Colonic mucosa (tissue), 4 donors: ENCODE measurements at places on chromosomes 2 and 18. TPM values are rescaled to one million over a fixed set of nuclear protein-coding genes. Genes with fewer than 3 reads are reported as not detected.

CXCR4 gene
- total RNA-seq = 10.5 TPM

DNA sequence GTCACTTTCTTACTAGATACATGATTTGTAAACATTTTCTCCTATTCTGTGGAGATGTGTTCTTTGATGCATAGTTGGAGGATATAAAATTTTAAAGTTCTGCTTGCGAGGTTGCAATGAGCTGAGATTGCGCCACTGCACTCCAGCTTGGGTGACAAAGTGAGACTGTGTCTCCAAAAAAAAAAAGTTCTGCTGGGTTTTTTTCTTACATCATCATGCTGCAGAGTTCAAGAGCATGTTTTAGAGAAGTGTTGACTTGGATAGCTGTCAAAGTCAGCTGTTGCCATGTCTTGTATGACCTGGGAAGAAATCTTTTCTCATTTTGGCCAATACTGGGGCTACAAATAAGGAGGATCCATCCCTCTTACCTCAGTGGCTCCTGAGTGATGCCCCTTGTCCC lies 71.3 kb downstream of the UGGT1 start:
- DNase-seq = no peak

DNA sequence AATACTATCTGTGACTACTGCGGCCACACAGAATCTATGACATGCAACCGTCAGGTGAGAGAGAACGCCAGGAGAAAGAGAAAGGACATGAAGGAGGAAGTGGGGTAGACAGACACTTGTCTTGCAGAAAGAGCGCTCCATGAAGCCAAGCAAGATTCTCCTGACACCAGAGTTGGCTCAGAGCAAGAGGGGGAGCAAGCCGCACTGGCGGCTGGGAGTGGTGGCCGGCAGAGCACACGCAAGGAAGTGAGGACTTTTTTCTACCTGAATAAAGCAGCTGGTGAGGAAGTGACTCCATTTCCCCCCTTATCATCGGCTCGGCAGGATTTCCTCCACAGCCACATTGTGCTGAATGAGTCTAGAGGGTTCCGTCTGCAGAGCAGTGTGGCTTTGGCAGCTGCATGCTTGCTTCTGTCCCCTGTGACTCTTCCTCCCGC lies 181.6 kb downstream of the BCL2 start:
- no peak for DNase-seq

SMYD1 gene
- not detected for total RNA-seq

- no peak for DNase-seq
Observed at GRCh38 chr2:207274530-207275189, 108.9 kb upstream of the KLF7 start.

- DNase-seq = no peak
Observed at GRCh38 chr2:60486551-60486950, 66.9 kb downstream of the BCL11A start.

GRCh38 chr2:129117434-129117833 lies 798.8 kb upstream of the HS6ST1 start:
- no peak for DNase-seq

- DNase-seq = no peak
Observed at GRCh38 chr2:111094691-111095090, 26.0 kb upstream of the BCL2L11 start.

DNA sequence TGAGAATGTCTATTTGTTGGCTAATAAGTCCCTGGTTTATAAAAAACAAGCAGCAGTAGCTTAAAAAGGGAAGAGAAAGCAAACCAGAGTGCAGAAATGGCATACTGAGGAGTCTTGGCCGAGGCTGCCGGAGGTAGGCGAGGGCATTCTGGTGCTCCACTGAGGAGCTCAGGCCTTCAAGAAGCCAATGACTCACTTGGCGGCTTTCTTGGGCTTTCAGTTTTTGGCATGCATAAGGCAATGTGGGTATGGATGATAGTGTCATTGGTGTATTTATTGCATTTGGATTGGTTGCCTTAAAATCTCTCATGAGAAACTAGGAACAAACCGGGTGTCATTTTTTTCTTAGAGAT lies 119.6 kb upstream of the ARL5A start:
- no peak for DNase-seq

KRTCAP3 gene
- total RNA-seq = 91.8 TPM

MROH2A gene
- not detected for total RNA-seq

DNA sequence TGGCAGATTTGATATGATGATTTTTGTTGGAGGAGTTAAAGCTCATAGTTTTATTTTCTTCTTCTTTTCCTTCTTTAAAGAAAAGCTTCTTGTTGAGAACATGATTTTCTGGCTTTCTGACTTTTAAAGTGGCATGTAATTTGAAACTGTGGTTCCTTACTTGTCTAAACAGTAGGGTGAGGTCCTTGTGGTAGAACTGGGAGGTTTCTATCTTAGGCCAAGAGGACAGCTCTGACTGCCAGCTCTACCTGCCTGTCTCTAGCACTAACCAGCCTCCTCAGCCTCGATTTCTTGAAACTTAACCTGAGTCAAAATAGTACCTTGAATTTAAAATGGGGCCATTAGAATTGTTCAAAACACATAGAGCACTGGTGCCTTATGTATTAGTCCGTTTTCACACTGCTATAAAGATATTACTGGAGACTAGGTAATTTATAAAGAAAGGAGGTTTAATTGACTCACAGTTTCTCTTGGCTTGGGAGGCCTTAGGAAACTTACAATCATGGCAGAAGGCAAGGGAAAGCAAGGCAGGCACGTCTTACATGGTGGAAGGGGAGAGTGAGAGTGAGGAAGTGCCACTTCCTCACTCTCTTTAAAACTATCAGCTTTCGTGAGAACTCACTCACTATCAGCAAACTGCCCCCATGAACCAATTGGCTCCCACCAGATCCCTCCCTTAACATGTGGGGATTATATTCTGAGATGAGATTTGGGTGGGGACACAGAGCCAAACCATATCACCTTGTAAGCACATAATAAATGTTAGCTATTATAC lies 119.0 kb downstream of the CERS6 start:
- no peak for DNase-seq

GRCh38 chr2:168116448-168116847 lies 130.9 kb downstream of the STK39 start:
- no peak for DNase-seq

DNA sequence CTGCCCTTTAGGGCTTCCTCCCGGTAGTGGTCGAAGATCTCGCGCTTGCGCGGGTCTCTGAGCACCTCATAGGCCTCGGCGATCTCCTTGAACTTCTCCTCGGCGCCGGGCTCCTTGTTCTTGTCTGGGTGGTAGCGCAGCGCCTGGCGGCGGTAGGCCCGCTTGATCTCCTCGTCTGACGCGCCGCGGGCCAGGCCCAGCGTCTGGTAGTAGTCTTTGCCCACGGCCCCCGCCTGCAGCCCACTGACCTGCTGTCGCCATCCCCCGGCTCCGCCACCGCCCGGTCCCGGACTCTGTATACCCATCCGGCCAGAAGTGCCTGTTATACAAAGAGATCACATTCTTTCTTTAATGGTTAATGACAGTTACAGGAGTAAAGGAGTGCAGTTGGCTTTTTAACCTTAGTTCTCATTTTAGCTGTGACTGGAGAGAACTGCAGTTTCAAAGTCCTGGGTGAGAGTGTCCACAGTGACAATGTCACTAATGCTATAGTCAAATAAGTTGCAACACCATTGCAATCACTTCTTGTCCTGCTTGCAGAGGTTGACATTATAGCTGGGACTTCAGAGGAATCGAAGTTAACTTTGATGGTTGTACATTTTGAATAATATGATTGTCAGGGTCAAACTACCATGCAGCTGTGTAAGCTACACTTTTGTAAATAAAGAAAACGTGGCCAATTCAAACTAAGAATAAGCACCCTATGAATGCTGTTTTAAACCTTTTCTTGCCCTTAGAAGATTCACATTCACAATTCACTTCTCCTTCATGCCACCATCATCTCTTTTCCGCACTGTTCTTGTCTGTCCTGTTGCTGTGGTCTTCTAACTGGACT lies 35.3 kb upstream of the CAVIN2 start:
- no peak for DNase-seq

CMPK2 gene
- total RNA-seq = 2.6 TPM

GRCh38 chr18:33350256-33350655 lies 90.3 kb downstream of the CCDC178 start:
- DNase-seq = no peak

DNA sequence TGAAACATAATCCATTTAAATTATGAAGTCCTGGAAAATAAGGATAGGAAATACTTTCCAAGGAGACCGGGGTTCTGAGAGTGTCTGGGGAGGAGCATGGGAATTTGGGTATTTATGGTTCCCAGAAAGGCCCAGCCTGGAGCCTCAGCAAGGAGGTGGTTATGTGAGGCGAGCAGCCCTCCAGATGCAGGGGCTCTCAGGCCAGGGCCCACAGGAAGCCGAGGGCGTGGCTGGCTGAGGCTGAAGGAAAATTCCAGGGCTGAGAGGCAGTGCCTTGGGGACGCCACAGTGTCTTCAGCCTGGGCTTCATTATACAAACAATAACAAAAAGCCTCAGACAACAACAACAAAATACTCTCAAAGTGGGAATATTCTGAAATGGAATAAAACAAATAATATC lies 86.9 kb upstream of the SERPINE2 start:
- DNase-seq = no peak

DNA sequence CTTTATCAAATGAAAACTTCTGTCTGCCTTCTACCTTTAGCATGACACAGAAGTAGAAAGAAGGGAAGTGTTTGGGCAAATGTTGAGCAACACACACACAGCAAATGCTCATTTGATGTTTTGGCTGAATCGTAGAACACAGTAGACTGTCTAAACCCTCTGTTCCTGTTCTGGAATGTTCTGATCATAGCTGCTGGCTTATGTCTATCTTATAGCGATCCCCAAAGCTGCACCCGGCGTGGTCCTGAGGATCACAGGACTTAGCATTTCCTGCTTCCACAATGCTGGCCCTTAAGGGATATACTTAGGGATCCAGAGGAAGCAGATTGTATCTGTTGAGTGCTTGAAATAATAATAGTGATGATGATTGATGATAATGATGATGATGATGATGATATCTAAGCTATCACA lies 15.2 kb downstream of the GNLY start:
- DNase-seq = no peak

DNA sequence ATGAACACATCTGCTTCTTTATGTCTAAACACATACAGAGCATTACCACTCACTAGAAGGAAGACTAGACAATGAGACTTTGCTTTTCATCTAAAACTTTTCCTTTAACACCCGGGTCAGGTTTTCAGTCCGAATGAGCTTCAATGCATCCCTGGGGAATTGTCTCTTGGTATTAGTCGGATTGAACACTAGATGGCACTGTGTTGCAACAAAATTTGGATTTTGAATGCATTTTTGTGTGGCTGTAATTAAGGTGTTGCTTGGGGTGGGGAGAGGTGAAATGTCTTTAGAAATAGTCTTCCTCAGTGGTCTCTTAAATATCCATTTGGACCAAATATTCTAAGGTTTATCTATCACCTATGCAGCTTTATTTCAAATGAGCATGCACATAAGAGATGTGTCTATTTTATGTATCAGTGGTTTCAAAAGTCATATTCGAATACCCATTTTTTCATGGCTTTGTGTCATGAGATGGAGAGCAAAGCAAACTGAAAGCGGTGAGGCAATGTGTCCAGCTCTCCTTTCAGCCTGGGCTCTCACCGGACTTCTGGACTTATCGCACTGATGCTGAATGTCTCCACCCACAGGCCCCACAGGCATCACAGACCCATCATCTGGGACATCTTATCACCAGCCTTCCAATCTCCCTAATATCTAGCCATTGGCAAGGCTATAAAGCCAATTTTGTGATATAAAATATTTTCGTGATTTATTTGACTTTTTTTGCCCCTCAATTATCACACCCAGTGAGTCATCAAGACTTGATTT lies 510.3 kb downstream of the RNF144A start:
- DNase-seq = no peak

GNAL gene
- 2.0 TPM for total RNA-seq

DNA sequence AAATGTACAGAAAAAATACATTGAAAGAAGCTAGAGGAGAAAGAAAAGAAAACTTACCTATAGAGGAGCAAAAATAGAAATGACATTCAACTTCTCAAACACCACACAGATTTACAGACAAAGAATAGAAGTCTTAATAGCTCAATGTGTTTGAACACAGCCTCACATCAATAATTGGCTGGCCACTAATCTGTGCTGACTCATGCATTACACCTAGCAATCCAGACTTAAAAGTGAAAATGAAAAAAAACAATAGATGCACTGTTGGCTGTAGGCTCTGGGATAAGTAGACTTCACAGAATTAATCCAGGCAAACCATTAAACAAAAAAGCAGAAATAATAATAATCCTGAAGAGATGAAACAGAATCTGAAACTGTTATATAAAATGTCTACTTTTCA lies 961.3 kb upstream of the CELF4 start:
- DNase-seq = no peak

DNAJC27 gene
- 3.4 TPM for total RNA-seq

- DNase-seq = no peak
Observed at GRCh38 chr2:41935825-41936224, 112.0 kb upstream of the PKDCC start.

OTOS gene
- not detected for total RNA-seq
